ENCODE measurements at places on chromosomes 16 and 17.

GRCh38 chr17:76517638-76518038, 16.4 kb upstream of the RHBDF2 start:
- no peak for DNase-seq

GRCh38 chr17:10067446-10068143, 130.8 kb downstream of the GAS7 start:
- no peak for DNase-seq

GRCh38 chr16:64361753-64362152, 760.1 kb downstream of the CDH11 start:
- DNase-seq = no peak

DNA sequence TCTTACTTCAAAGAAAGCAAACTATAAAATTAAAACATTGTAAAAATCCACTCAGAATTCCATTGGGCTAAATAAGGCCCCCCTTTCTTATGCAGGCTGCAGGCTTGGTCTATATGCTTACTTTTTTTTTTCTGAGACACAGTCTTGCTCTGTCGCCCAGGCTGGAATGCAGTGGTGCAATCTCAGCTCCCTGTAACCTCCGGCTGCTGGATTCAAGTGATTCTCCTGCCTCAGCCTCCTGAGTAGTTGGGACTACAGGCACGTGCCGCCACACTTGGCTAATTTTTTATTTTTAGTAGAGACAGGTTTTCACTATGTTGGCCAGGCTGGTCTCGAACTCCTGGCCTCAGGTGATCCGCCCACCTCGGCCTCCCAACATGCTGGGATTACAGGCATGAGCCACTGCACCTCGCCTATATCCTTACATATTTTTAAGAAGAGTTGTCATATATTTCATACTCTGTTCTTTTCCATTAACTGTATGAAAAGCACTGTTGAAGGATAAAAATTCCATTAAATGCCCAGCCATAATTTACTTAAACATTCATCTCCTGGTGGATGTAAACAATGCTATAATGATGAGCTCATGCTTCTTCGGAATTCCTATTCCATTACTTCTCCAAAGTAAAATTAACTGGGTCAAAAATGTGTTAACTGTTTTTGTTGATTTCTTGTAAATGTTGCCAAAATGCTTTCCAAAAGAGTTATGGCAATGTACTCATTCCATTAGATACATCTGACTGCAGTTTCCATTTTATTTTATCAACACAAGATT, 17.8 kb downstream of the SNN start:
- no peak for DNase-seq

DNA sequence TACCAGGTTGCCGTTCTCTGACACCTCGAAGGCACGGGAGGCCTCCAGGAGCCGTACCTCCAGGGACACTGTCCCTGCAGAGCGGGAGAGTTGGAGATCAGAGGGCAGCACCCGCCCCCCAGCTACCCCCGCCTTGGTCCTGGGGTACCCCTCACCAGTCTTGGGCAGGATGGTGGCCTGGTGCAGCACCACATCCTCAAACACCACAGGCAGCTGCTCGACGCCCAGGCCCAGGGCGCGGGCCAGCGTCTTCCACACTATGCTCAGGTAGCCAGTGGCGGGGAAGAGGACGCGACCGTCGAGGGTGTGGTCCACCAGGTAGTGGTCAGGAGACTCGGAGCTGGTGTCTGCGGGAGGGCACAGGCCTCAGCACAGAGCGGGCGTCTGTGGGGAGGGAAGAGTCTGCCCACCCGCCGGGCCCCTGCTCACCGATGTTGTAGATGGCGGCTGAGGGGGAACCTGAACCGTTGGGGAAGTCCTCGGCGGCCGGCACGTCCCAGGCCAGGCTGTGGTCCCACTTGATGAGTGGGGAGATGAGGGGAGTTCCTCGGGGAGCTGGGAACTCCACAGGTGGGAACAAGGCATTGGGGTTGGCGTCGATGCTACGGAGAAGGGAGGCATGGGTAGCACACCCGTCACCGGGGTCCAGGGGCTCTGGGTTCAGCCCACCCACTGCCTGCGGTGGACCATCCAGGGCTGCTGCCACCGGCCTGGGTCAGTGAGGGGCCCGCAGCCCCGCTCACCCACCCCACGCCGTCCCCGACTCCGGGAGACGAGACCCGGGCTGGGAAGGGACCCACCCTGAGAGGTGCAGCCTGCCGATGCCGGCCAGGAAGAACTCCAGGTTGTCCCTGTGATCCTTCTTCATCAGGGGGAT, 9.8 kb downstream of the FASN start:
- no peak for DNase-seq

GRCh38 chr16:68073902-68074760, 11.0 kb upstream of the NFATC3 start:
- DNase-seq = no peak

DNA sequence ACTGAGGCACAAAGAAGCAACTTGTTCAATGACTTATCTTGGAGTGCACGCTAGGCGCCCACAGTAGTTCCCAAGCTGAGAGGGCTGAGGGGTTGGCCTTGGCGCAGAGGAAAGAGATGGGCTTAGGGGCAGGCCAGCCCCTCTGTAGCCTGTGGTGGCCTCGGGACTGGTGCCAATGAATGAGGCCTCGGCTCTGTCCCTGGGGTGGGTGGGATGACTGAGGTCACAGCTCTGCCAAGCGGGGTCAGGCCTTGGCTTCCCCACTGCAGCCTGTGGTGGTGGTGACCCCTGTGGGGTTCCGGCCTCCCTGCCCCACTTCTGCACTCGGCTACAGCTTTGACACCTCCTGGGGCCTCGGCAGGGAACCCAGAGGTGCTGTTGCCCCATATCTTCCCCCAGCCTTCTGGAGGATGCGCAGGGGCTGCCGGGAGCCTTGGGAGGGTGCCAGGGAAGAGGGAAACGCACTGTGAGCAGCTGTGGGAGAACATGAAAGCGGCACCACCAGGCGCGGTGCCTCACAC, 46.0 kb downstream of the BEAN1 start:
- no peak for DNase-seq

DNA sequence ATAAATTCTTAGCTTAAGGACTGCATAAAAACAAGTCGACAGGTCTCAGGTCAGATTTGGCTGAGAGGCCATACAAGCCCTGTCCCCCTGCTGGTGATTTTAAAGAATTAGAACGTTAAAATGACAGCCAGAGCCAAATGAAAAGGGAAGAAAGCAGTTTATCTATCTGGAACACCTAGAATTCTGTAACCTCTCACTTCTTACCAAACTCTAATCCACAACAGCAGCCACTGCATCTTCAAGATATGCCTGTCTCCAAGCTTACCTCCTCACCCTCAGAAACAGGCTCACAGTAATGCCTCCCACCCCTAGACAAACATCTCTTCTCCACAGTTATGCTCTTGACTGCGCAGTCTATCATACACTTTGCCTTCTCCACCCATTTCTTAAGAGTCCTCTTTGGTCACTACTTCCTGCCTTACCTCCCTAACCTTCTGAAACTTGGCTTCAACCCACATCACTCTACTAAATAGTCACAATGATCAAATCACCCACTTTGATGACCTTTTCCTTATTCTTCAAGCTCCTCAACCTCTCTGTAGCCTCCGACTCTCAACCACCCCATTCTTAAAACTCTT, 14.2 kb downstream of the ANKFY1 start:
- DNase-seq = no peak
